Kasumi-1 (cell line): ENCODE measurements at places on chromosomes 4 and X.
A peak's percentile ranks its signal among the peaks of the same experiment; 100 is the strongest.

- DNase-seq, result no peak
Observed at GRCh38 chr4:101238706-101239105, 108.6 kb downstream of the PPP3CA start.

DNA sequence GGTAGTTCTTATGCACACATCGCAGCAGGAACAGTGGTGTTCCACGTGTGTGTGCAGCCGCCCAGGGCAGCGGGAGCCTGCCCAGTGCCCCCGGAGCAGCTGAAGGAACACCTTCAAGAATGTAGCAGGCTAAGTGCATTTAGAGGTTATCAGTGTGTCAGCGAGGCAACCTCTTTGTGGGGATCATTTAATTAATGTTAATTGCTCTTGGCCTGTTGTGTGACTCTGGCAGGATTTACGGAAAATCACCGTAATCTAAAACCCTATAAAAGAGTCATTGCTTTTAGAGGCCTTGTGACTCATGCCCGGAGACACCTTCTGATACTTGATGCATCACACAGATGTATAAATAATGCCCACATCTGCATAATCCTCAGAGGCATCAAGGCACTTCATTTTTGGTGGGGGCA, 47.3 kb upstream of the GATB start:
- DNase-seq, result no peak

DNA sequence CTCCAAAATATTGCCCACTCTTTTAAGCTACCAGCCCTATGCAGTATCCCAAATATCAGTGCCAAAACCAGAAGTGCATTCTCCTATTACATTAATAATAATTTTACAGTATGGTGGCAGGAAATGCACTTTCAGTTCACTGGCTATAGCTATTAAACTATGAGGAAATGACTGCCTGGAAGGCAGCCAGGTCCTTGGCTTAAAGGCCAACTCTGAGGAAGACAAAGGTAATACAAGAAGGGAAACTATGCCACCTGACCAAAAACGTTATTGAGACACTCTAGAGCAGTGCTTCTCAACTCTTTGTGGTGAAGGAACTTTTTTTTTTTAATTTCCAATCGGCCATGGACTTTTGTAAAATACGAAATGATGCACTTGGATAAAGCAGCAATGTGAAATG, 133.6 kb upstream of the VAMP7 start:
- DNase-seq, result no peak

DNA sequence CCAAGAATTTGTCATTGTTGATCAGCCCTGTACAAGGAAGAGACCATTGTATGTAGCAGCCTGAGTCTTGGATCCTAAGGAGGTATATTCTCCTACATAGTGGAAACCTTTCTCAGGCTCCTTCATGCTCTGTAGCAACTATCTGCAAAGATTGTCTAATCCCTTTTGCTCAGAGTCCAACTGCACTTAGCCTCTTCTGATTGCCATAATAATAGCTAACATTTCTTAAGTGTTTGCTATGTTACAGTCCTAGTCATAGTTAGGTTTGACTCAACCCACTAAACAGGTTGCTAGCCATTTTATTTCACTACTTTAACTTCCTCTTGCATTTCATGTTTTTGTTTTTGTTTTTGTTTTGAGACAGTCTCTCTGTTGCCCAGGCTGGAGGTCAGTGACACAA, 50.8 kb upstream of the SLC16A2 start:
- no peak for DNase-seq

DNA sequence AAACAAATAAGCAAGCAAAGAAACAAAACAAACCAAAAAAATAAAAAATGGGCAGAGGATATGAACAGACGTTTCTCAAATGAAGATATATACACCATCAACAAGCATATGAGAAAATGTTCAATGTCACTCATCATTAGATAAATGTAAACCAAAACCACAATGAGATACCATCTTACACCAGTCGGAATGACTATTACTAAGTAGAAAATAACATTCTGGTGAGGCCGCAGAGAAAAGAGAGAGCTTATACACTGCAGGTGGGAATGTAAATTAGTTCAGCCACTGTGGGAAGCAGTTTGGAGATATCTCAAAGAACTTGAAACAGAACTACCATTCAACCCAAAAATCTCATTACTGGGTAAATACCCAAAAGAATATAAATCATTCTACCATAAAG, 321.0 kb upstream of the SLIT2 start:
- DNase-seq, result no peak

- peak; percentile 15 for DNase-seq
Observed at GRCh38 chrX:47361538-47362511, 8.6 kb upstream of the ZNF157 start.

GRCh38 chr4:121697564-121697963, 784 bp upstream of the ANXA5 start:
- no peak for DNase-seq

DNA sequence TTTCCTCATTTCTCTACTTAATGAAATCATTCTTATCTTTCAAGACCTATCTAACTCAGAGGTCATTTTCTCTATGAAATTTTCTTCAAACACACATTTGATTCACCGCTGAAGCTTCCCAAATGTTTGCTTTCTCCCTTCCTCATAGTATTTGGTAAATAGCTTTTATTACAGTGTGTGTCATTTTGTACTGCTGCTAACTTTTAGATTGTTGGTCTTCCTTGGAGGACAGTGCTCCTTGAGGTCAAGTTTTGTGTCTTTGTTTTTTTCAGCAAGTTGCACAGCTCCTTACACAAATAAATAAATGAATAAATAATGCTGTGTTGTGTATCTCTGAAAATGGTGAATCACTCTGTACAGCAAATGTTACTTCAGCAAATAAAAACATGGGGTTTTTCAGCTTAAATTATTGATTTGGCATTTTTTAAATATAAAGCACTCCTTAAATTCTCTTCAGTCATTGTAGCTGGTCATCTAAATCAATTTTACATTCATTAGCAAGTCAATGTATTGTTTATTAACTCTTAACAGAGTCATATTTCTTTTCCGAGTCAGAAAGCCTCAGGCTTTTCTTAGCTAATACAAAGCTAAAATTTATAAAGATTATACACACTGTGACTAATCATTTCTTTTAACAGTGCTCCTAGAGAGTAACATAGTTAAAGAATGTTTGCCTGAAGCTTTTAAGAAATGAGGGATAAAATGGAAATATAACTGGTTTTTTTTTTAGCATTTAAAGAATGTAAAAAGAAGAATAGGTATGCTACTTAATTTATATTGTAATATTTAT, 30.1 kb upstream of the MAD2L1 start:
- no peak for DNase-seq
